Psoas muscle (tissue), 8 donors: ENCODE measurements at places on chromosomes 2 and 18. TPM values are rescaled to one million over a fixed set of nuclear protein-coding genes. Genes with fewer than 3 reads are reported as not detected.

EFHD1 gene
- 9.6 TPM for total RNA-seq

DIS3L2 gene
- total RNA-seq, result 20.8 TPM

NIFK gene
- 46.5 TPM for total RNA-seq

SERPINB4 gene
- not detected for total RNA-seq

NDUFV2 gene
- total RNA-seq, result 338 TPM

DNA sequence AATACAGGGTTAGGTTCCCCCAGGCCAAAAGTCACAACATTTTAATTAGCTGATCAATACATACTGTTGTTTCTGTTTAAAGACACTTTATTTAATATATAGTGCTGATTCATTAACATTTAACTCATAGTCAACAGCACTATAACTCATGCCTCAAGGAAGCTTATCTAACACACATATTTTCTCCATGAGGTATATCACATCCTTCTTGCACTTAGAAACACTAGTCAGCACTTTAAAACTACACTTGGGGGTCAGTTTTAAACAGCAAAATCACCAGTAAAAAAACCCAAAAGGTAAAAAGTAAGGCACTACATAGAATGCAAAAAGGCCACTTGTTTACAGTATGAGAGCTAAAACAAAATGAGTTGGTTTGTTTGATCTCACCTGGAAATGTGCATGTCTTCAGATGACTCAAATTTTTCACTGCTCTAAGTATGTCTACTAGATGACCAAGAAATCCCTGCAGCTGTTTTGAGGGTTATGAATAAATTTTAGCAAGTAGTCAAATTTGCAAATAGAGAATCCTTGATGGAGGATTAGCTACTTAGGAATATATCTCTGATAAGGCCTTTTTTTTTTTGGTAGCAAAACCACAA is 54.1 kb upstream of the EPB41L5 start:
- H3K4me3 ChIP-seq, result no peak overlapping the region
- H3K4me1 ChIP-seq, result no peaks in the 10 kb centered on the region
- H3K27me3 ChIP-seq, result no peaks in the 10 kb centered on the region
- no peak overlapping the region for H3K27ac ChIP-seq

- no peaks in the 10 kb centered on the region for H3K27me3 ChIP-seq
- H3K27ac ChIP-seq, result no peak overlapping the region
- H3K4me3 ChIP-seq, result no peak overlapping the region
- H3K36me3 ChIP-seq, result no peaks in the 10 kb centered on the region
These were observed 141.4 kb downstream of the SMAD7 start for GRCh38 chr18:48809365-48809764.

GRCh38 chr2:170930131-170930990 is 1.3 kb downstream of the GORASP2 start:
- H3K4me1 ChIP-seq, result peaks cover 35% of the 10 kb centered on the region
- no peak for DNase-seq
- H3K36me3 ChIP-seq, result no peaks in the 10 kb centered on the region
- H3K27ac ChIP-seq, result peak overlapping the region; percentile 98
- peak overlapping the region; percentile 94 for H3K4me3 ChIP-seq

GRCh38 chr2:224449212-224450147 is 47.6 kb upstream of the FAM124B start:
- no peaks in the 10 kb centered on the region for H3K4me1 ChIP-seq
- no peaks in the 10 kb centered on the region for H3K36me3 ChIP-seq
- H3K4me3 ChIP-seq, result no peak overlapping the region
- no peak for DNase-seq

DNA sequence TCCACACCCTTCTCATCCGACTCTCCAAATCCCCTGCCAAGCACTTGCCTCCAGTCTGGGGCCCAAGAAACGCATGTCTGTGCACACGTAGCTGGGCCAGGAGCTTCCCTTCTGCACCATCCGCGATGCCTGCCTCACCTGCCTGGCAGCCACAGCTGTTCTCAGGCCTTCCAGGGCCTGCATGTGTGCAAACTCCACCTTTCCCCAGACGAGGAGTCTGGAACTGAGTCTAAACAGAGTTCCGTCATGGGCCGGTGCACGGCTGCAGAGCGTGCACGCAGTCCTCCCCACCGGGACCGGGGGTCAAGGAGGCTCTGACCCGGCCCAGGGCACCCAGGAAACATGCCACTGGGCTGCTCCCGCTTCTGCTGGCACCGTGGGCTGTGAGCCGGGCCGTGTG is 66.8 kb upstream of the SALL3 start:
- no peaks in the 10 kb centered on the region for H3K36me3 ChIP-seq
- DNase-seq, result no peak
- no peak overlapping the region for H3K27ac ChIP-seq
- peaks cover 21% of the 10 kb centered on the region for H3K27me3 ChIP-seq
- H3K4me3 ChIP-seq, result no peak overlapping the region

- no peak for DNase-seq
- H3K4me1 ChIP-seq, result no peaks in the 10 kb centered on the region
- H3K36me3 ChIP-seq, result no peaks in the 10 kb centered on the region
- no peak overlapping the region for H3K27ac ChIP-seq
- H3K27me3 ChIP-seq, result no peaks in the 10 kb centered on the region
These were observed 12.1 kb downstream of the CCDC141 start for GRCh38 chr2:179037807-179038206.

- H3K4me1 ChIP-seq, result no peaks in the 10 kb centered on the region
- no peak for DNase-seq
- no peaks in the 10 kb centered on the region for H3K36me3 ChIP-seq
- H3K4me3 ChIP-seq, result no peak overlapping the region
- no peaks in the 10 kb centered on the region for H3K27me3 ChIP-seq
These were observed 10.1 kb upstream of the STK17B start for GRCh38 chr2:196181484-196181883.

- H3K27me3 ChIP-seq, result no peaks in the 10 kb centered on the region
- no peak overlapping the region for H3K4me3 ChIP-seq
- H3K36me3 ChIP-seq, result no peaks in the 10 kb centered on the region
- H3K27ac ChIP-seq, result no peak overlapping the region
These were observed 25.3 kb upstream of the PTPRM start for GRCh38 chr18:7541835-7542234.

- H3K4me1 ChIP-seq, result no peaks in the 10 kb centered on the region
- no peak for DNase-seq
- no peaks in the 10 kb centered on the region for H3K36me3 ChIP-seq
These were observed 17.8 kb downstream of the DOK1 start for GRCh38 chr2:74572178-74572925.

- no peaks in the 10 kb centered on the region for H3K27me3 ChIP-seq
- no peak overlapping the region for H3K4me3 ChIP-seq
- H3K27ac ChIP-seq, result no peak overlapping the region
- no peaks in the 10 kb centered on the region for H3K4me1 ChIP-seq
- H3K36me3 ChIP-seq, result no peaks in the 10 kb centered on the region
These were observed 367.4 kb upstream of the MYT1L start for GRCh38 chr2:2698182-2699120.

- no peak for DNase-seq
- H3K36me3 ChIP-seq, result no peaks in the 10 kb centered on the region
- no peak overlapping the region for H3K27ac ChIP-seq
- no peaks in the 10 kb centered on the region for H3K27me3 ChIP-seq
These were observed 51.5 kb downstream of the SMIM21 start for GRCh38 chr18:75376004-75376403.

GRCh38 chr2:98551316-98551715 is 57.0 kb downstream of the COA5 start:
- no peaks in the 10 kb centered on the region for H3K4me1 ChIP-seq
- H3K36me3 ChIP-seq, result peaks cover 82% of the 10 kb centered on the region
- no peak overlapping the region for H3K27ac ChIP-seq
